ENCODE measurements at places on chromosomes 5 and 9. TPM values are rescaled to one million over a fixed set of nuclear protein-coding genes. Genes with fewer than 3 reads are reported as not detected.

Gene NIPAL4
- polyA plus RNA-seq, result 6.4 TPM

DNA sequence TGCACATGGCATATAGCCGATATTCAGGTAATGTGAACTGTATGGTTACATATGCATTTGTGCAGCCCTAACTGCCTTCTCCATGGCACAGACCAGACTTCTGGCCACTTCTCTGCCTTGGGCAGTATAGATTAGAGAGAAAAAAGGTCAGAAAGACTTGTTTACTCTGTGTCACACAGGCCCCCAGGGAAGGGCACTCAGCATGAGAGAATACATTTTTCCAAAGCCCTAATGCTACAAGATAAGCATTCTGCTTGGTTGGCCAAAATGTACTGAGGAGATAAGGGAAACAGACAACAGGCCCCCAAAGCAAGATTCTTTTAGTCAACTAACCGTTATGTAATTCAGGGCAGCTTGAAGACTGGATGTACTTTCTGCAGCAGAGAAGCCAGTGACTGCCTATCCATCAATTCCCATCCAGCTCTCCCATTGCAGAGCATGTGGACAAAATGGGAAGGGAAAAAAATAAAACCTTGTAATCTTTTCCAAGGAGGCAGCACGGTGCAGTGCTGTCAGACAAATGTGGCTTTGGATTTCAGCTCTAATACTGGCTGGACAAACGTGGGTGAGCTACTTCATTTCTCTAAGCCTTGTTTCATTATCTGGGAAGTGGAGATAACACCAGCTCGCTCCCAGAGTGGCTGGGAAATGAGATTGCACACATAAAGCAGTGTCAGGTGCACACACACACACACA lies 205.9 kb downstream of the NSG2 start:
- H3K4me3 ChIP-seq, result no peak overlapping the region
- H3K27me3 ChIP-seq, result no peaks in the 10 kb centered on the region
- DNase-seq, result no peak

- no peak overlapping the region for H3K4me3 ChIP-seq
- no peaks in the 10 kb centered on the region for H3K4me1 ChIP-seq
- peaks cover 4% of the 10 kb centered on the region for H3K36me3 ChIP-seq
- no peak overlapping the region for H3K27ac ChIP-seq
- no peaks in the 10 kb centered on the region for H3K27me3 ChIP-seq
- no peak for DNase-seq
These were observed 24.7 kb downstream of the TBCA start for GRCh38 chr5:77751328-77752023.

- H3K36me3 ChIP-seq, result no peaks in the 10 kb centered on the region
- no peaks in the 10 kb centered on the region for H3K4me1 ChIP-seq
- H3K27me3 ChIP-seq, result no peaks in the 10 kb centered on the region
- H3K4me3 ChIP-seq, result no peak overlapping the region
These were observed 27.9 kb downstream of the TMEM215 start for GRCh38 chr9:32811246-32811645.

DNA sequence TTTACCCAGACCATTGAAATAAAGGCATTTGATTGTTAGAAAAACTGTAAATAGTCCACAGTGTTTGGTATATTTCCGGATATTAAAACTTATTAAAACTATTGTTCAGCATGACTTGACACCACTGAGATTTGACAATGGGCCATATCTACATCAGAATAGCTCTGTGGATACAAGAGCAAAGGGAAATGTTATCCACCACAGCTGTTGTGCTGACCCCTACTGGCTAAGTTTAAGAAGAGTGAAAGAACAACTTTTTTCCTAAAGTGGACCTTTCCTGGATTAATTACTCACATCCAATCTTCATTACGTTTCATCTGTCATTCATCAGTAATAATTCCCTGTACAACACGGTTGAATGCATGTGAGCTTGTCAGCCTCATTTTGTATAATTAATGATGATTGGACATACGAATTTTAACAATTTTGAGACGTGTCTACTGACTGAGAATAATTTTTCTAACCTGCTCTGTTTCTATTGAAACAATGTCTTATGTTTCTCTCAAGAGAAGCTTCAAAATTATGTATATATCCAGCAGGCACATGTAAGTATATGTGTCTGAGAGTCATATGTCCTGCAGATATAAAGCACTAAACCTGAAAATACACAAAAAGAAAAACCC lies 1952.6 kb downstream of the MAT2B start:
- no peak overlapping the region for H3K4me3 ChIP-seq
- peak; percentile 2 for DNase-seq
- H3K27me3 ChIP-seq, result no peaks in the 10 kb centered on the region
- no peak overlapping the region for H3K27ac ChIP-seq
